Thoracic aorta (tissue), 2 donors: ENCODE measurements at places on chromosomes 1 and 21. TPM values are rescaled to one million over a fixed set of nuclear protein-coding genes. Genes with fewer than 3 reads are reported as not detected.

Gene MAN1C1
- 26.0 TPM for total RNA-seq

Gene LRRN2
- 0.63 TPM for total RNA-seq

Gene NPHS2
- total RNA-seq = not detected

Gene PRDX6
- 102 TPM for total RNA-seq

Gene OR10Z1
- total RNA-seq = not detected

Gene ALPL
- total RNA-seq = 3.7 TPM

Gene SRGAP2B
- 16.2 TPM for total RNA-seq

Gene HP1BP3
- total RNA-seq = 186 TPM

Gene TRAF5
- total RNA-seq = 55.8 TPM

Gene FAM72B
- 0.27 TPM for total RNA-seq

Gene AADACL4
- not detected for total RNA-seq

Gene EFNA4
- total RNA-seq = 2.8 TPM

Gene PTAFR
- 6.5 TPM for total RNA-seq

Gene RASAL2
- 45.1 TPM for total RNA-seq

Gene MYBPH
- not detected for total RNA-seq

Gene MGST3
- total RNA-seq = 252 TPM

Gene SAMD11
- total RNA-seq = 18.8 TPM

Gene HCN3
- 1.9 TPM for total RNA-seq

Gene PLXNA2
- total RNA-seq = 30.2 TPM

Gene FABP3
- total RNA-seq = 19.2 TPM

Gene KRTAP10-11
- not detected for total RNA-seq

Gene GAS5
- 120 TPM for total RNA-seq

Gene FMN2
- 0.14 TPM for total RNA-seq

Gene ILDR2
- total RNA-seq = 0.85 TPM

Gene ATAD3B
- 30.9 TPM for total RNA-seq

Gene TSEN15
- 24.8 TPM for total RNA-seq

Gene LCK
- 10.5 TPM for total RNA-seq

Gene HENMT1
- 3.4 TPM for total RNA-seq

Gene SEC16B
- 6.8 TPM for total RNA-seq

Gene LRRC38
- total RNA-seq = not detected

Gene THEMIS2
- 46.2 TPM for total RNA-seq

Gene H6PD
- total RNA-seq = 80.6 TPM

Gene BSND
- total RNA-seq = not detected

Gene UBXN10
- total RNA-seq = 0.28 TPM

Gene GPR153
- total RNA-seq = 4.7 TPM

Gene ATXN7L2
- 7.7 TPM for total RNA-seq

Gene PRAMEF15
- not detected for total RNA-seq

Gene WDR64
- not detected for total RNA-seq

Gene AIRE
- total RNA-seq = not detected

Gene DISP3
- total RNA-seq = not detected

Gene PCAT6
- not detected for total RNA-seq

Gene KIF21B
- 4.7 TPM for total RNA-seq

Gene COL16A1
- 323 TPM for total RNA-seq

Gene RHD
- not detected for total RNA-seq

Gene AXDND1
- not detected for total RNA-seq

Gene PDC
- not detected for total RNA-seq

Gene DDR2
- total RNA-seq = 133 TPM

Gene FAM167B
- 6.1 TPM for total RNA-seq

Gene RNF207
- 30.5 TPM for total RNA-seq

Gene TMEM82
- not detected for total RNA-seq
